ENCODE measurements at places on chromosomes 12 and 14.
A peak's percentile ranks its signal among the peaks of the same experiment; 100 is the strongest.

DNA sequence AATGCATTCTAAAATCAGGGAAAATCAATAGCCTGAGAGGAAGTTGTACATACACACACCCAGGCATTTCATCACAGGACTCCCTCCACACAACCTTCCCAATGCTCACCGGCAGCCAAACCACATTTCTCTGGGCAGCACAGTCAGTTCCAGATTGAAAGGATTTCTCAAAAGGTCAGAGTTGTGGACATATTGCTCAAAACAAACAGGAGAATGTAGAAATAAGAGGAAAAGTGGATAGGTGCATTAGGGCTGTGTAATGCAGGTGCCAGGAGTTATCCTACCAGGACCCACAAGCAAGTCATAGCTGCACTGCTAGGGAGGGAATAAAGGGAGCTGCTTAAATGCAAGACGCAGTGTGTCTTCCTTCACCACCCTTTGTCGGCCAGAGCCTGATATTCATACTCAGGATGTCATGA is 62.9 kb downstream of the GCH1 start:
- no peak for DNase-seq

DNA sequence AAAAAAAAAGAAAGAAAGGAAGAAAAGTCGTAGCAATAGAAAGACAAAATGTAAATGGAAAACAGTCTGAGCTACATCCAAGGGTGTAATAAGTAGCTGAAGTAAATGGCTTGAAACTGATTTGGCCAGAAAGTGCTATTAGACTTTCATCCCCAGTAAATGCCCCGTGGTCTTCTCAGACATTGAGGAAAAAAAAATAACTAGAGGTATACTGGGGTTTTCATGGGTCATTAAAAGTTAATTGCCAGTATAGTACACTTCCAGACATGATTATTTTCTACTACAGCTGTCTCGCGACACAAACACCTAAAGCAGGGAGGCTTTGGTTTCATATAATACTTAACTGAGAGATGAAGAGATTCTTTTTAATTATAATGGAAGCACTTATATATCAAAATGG is 271.9 kb downstream of the CPNE8 start:
- no peak for DNase-seq

- no peak for DNase-seq
Measured at GRCh38 chr14:92967346-92967926, 44.5 kb downstream of the CHGA start.

DNA sequence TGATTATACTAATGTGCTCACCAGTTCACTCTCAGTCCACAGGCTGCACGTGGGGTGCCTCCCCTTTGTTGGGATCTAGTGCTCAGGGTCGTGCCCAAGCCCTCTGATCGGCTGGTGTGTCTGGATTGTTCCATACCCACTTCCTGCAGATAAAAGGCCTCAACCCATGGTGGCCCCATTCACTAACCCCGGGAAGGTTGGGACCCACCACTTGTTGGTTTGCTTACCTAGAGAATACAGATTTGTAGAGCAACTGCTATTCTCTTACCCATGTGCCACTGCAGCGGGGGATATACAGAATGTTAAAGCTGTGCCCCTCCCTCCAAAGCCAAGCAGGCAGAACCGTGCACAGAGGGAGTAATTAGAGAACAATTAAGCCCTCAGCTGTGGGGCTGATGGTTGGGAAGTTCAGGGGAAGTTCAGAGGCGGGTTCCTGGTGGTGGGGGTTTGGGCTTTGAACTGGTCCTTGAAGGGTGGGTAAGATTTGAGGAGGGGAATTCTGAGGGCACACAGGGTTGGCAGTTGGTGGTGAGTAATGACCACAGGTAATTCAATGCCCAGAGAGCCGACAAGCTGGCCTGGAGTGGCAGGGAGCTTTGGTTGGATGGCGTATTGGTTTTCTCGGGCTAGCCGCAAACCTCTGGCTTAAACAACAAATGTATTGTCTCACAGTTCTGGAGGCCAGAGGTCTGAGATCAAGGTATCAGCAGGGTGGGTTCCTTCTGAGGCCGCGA is 68.8 kb downstream of the ADCK1 start:
- DNase-seq = no peak

- DNase-seq = no peak
Measured at GRCh38 chr12:106760184-106760531, 14.3 kb upstream of the RIC8B start.

- no peak for DNase-seq
Measured at GRCh38 chr14:40394634-40395340, 962.6 kb upstream of the FBXO33 start.

DNA sequence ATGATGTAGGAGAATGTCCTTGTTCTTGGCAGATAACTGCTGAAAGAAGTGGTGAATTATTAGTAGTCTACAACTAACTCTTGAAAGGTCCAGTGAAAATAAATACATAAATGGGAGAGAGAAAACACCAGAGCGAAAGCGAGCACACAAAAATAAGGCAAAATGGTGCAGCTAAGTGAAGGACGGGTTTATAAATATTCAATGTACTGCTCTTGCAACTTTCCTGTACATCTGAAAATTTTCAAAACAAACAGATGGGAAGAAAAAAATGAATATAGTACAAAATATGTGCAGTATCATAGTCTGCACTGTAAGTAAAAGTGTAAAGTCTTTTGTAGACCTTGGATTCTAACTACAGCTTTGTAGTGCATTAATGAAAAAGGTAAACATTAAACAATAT is 1.3 kb downstream of the MOK start:
- no peak for DNase-seq

GRCh38 chr14:106390401-106390800 is 864.0 kb downstream of the TMEM121 start:
- DNase-seq = no peak

DNA sequence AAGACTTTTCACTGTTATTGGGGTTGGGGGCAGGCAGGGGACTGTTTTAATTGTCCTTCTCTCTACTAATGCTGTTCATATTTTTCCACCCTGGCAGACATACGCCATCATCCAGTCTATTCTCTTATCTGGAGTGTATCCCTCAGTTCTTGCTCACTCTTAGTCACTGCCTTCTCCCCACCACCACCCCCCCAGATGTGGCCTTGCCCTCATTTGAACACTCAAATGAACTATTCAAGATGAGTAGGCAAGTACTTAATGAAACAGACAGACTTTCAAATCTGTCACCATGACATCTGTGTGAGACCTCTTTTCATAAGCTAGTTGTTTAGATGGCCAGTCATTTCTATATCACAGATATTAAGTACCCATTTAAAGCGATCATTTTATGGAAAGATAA is 10.1 kb downstream of the NUDT4 start:
- no peak for DNase-seq

- no peak for DNase-seq
Measured at GRCh38 chr12:63930971-63931370, 86.5 kb downstream of the SRGAP1 start.

GRCh38 chr14:92692822-92693226 is 55.6 kb downstream of the LGMN start:
- DNase-seq = peak; percentile 5

DNA sequence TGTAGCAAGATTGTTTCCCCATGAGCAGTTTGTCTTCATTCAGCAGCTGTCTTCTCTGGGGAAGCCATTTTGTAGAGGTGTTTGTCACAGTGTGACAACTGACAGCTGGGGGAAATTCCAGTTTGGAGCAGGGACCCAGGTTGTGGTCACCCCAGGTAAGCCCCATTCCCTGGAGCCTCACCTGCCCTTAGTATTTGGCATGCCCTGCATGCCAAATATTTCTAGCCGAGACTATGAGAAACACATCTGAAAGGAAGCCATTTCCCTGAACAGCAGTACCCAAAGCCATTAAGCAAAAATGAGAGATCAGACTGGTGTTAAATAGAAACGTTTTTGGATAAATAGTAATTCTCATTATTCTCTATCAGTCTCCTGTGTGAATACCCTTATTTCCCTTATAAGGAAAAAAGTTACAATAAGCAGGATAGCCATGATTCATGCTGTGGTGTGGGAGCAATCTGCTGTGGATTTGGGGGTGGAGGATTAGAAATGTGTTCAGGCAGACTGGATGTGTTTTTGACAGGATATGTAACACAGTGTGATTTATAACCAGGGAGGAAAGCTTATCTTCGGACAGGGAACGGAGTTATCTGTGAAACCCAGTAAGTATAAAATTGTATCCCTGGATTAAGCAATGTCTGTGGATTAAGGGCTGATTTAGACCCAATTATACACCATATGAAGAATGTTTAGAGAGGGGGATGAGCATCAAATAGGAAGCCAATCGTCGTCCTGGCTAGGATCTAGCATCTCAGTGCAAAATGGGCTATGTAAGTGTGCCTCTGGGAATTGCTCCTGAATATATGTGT is 68.9 kb downstream of the DAD1 start:
- DNase-seq = peak; percentile 78

- DNase-seq = no peak
Measured at GRCh38 chr14:21863289-21863688, 189.7 kb upstream of the OR4E1 start.

- DNase-seq = peak; percentile 53
Measured at GRCh38 chr12:111685322-111685810, 390 bp downstream of the BRAP start.

DNA sequence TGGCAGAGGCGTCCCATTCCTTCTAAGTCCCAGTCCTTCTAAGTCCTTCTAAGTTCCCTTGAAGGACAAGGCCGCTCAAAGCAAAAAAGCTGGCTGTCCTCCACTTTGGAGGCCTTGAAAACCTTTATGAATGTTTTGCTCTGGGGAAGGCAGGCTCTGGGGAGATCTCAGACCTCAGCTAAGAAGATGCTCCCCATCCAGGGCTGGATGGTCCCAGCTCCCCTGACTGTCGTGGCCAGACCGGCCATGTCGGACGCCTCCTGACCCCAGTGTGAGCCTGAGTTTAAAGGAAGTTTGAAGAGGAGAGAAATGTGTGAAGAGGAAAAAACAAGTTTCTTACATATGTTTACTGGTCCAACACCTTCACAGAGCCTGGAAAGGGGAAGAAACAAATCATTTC is 5.9 kb downstream of the KRT84 start:
- DNase-seq = no peak

DNA sequence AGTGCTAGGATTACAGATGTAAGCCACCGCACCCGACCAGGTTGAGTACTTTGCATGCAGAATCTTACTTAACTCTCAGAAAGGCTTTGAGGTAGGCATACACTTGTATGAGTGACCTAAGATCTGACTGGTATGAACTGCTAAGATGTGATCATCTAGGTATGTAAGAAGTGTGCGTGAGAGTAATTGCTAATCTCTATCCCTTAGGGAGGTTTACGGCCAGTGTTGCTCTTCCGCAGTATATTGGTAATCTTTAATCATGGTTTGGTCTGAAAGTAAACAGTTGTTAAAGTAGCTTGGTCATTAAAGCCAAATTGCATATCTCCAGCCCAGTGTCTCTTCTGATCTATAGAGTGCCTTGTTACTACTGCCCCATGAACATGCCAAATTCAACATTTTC is 7.8 kb downstream of the UNG start:
- no peak for DNase-seq

DNA sequence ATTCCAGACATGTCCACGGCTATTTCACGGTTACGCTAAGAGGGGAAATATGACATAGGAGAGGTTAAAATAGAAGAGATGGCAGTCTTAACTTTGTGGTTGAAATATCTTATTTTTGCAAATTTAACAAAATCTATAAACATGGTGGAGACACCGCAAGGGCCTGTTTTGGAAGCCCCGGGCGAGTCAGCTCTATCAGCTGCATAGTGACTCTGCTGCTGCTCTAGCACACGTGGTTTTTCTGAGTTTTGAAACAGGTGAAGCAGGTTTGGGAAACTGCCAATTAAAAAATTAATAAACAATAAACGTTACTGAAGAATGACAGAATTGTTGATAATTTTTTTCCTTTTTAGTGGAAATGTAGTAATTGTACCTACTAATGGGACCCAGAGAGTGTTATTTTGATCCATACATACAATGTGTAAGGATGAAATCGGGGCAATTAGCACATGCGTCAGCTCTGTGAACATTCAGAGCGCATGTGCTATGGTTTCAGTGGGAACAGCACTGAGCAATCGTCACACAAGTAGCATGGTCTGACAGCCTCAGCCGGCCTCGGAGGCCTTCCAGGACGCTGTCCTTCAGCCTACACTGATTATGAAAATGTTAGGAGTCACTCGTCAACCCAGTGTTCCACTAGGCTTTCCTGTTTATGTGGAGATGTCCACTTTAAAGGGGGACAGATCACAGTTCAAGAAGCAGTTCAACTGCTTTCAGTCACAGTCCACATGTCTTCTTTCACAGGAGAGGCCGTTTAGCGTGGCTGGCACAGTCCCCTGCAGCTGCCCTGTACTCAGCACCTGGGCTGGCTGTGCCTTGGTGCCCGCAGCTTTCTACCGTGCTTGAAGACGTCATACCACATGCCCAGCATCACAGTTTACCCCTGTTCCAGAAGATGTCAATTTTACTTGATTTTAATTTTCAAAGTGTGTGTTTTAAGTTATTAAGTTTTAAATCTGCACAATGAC is 51.8 kb downstream of the MOK start:
- no peak for DNase-seq

- DNase-seq = no peak
Measured at GRCh38 chr12:110615171-110615570, 1.2 kb downstream of the TCTN1 start.

GRCh38 chr12:95529693-95530225 is 21.5 kb downstream of the USP44 start:
- no peak for DNase-seq

GRCh38 chr14:56088941-56089340 is 29.3 kb upstream of the PELI2 start:
- no peak for DNase-seq

GRCh38 chr14:41872931-41873685 is 266.4 kb downstream of the LRFN5 start:
- DNase-seq = no peak

- no peak for DNase-seq
Measured at GRCh38 chr12:101941306-101942249, 64.2 kb downstream of the DRAM1 start.

All from NCI-H82 (cell line).